Activated effector memory CD4-positive, alpha-beta T cell treated with anti-CD3 and anti-CD28 coated beads, Interleukin-2, amount 50 U/mL, for 16 hours (primary cell): ENCODE measurements at places on chromosomes 12 and 14.

DNA sequence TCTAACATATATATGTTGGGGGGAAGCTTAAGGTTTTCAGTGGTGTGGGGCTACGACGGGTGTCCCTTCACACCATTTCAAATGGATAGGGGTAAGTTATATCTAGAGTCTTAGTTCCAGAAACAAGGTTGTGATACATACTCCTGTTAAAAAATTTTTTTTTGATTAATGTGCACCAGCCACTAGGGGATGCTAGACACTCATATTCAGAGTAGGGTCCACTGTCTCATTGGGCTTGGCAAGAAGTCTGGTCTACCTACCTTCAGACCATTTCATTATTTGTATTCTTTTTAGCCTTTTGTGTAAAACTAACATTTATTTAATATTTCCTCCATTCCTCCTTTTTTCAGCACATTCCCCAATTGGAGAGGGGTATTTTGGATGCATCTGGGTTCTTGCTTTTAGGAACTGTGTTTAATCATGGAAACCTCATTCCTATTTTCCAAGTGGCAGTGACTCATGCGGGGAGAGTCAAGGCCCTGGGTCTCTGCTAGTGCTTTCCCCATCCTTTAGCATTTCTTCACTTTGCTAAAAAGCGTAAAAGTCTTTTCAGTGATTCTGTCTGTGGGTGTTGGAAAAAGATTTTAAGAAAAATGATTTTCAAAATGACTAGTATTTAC lies 33.4 kb downstream of the ANO4 start:
- no peak for DNase-seq

DNA sequence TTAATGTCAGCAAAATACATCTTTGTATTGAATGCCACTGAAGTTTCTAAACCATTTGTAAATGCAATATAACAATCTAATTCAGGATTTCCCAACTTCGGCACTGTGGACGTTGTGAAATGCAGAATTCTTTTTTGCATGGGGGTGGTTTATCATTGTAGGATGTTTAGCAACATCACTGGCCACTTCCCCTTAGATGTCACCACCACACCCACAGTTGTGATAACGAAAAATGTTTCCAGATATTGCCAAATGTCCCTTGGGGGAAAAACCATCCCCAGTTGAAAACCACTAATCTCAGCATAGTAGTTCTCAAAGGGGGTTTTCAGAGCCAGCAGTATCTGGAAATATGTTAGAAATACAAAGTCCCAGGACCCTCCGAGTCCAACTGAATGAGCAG lies 203.3 kb downstream of the NAV3 start:
- no peak for DNase-seq

DNA sequence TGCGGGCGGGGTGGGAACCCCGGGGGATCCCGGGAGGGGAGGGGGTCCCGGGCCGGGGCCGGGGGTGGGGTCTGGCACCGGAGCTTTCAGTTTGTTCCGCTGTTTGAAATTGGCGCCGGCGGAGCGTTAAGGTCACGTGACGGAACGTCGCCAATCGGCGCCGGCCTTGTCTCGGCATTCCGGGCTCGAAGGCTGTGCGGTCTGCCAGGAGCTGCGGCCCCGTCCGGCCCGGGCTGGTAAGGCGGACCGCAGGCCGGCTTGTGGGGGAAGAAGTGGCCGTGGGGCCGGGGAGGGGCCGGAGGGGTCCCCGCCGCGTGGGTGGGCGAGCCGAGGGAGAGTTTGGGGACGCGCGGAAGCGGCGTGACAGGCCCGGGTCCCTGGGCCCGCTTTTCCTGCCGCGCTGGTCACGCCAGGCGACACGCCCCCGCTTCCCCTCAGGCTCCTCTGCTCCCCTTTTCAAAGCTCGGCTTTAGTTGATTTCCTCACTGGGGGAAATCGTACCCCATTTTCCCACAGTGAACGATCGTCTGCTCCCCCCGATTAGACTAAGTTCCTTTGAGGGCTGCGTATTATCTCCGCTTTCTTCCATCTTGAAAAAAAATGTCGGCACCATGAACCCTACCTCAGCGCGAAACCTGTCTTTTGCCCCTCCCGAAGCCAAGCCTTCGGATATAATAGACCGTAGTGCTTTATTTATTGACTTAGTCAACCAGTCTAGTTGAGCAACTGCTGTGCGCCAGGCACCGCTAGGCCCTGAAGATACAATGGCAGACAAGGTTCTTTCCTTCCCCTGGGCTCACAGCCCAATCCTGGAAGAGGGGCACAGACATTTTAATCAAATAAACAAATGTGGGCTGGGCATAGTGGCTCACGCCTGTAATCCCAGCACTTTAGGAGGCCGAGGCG lies at the start of the genes FOXM1 and RHNO1:
Gene FOXM1 (minus strand): TSS at position 128 of the 906 bp plus-strand sequence. CDS start 2,696 bp downstream, outside the sequence.
Gene RHNO1 (plus strand): TSS at position 177 of the 906 bp plus-strand sequence. CDS start 8,144 bp downstream, outside the sequence.
- peak; percentile 97 for DNase-seq

DNA sequence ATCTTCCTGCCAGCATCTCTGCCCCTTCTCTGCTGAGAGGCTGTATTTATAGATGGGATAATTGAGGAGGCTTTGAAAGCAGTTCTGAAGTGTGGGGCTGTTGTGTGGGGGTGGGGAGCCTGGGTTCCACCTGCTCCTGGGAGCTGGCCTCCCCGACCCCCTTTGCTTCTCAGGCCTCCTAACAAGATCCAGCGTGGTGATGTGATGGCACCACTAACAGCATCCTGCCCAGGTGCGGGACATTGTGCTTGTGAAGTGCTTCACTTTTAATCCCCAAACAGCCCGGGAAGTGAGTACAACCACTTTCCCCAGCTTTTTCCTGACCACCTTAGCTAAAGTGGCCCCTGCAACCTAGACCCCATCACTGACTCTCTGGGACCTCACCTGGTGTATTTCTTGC lies 95.1 kb upstream of the NRXN3 start:
- DNase-seq = no peak

- no peak for DNase-seq
Observed at GRCh38 chr12:88122666-88123065, 19.2 kb downstream of the CEP290 start.

DNA sequence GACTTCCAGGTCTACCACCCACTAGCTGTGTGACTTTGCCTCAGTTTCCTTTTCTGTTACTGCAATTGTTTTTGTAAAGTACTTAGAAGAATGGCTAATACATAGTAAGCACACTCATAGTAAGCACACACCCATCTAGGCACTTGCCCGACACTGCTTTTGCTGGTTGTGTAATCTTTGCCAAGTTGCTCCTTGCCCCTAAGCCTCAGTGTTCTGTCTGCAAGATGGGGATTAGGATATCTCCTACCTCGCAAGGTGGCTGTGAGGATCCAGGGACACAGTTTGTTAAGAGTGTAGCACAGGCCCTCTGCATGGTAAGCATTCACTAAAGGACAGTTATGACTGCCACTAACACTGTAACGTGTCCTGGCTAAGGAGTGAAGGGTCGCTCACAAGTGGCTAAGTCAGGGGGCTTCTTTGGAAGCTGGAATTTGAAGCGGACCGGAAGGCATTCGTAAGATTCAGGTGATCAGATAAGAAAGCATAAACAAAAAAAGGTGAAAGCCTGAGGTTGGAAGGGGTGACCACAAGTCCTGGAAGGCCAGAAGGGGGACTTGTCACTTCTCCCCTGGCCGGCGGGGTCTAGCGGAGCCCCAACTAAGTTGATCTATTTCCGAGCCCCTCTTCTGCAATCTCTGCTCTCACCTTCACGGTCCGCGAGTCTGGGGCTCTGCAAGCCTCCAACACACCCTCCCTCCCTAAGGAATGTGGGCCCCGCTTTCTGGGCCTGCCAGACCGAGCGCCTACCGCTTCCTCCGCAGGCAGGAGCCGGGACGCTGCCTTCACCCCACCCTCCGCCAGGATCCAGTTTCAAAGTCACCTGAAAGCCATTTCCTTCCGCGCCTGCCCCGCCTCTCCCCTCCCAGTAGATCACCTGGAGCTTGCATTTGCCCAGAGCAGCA lies 1.5 kb upstream of the PLEKHG3 start:
- peak; percentile 78 for DNase-seq

DNA sequence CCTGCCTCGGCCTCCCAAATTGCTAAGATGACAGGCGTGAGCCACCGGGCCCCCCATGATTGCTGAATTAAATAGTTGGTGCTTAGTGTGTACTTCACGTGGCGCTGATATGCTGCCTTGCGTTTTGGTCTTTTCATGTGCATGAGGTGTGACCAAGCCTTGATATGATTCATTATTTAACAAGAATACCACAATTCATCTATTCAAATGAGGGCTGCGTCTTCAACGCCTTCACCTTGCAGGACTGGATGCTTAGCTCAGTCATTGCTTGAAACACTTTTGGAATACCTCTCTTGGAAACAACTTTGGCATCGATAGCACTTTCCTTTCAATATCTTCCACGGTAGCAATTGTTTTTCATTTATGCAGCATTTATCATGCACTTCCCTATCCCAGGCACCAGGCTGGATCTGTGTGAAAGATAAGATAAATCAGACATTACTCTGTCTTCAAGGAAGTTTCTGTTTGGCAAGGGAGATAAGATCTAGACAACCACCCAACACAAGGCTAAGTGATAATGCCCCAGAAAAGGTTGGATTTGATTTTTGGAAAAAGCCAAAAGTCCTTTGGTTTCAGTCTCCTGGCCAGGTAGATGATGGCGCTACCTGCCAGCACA lies 1.3 kb upstream of the TEAD4 start:
- DNase-seq = no peak
